ELR (cell line): ENCODE measurements at places on chromosomes 16 and 17.

- no peak for DNase-seq
Observed at GRCh38 chr17:31417051-31417792, 25.7 kb downstream of the RAB11FIP4 start.

GRCh38 chr17:54029986-54030385, 207.3 kb downstream of the KIF2B start:
- DNase-seq = no peak

GRCh38 chr17:1491443-1492248, 840 bp downstream of the MYO1C start:
- DNase-seq = peak; percentile 67

DNA sequence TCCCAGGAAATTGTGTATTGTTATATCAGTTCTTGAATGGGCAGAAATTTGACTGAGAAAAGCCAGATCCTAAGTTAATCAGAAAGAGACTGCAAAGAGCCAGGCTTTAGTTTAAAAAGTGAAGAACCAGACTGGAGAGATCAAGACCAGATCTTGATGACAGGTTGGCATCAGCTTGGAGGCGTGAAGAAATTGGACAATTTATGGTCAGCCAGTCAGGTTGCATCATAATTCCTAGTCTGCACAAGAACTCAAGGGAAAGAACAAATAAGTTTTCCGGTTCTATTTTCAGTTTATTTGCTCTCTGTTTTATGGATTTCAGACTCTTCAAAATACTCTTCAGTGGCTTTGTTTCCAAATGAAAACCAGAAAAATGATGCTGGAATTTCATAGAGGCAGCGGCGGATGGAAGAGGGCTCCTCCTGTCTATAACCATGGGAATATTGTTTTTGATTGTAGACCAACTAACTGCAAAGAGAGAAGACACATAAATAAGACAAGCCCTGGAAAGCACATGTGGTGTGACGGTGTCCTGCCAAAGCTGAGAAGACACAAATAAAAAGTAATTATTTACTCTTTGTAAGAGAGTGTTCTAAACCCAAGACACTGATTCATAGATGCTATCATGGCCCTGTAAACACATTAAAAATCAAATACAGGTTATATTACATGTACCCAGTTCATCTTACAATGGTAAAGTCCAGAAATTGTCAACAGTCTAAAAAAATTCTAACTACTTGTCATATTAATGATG, 91.7 kb downstream of the PCTP start:
- DNase-seq = no peak

- no peak for DNase-seq
Observed at GRCh38 chr17:17052462-17053221, 10.4 kb downstream of the MPRIP start.
